ENCODE measurements at places on chromosomes 1 and 21. TPM values are rescaled to one million over a fixed set of nuclear protein-coding genes. Genes with fewer than 3 reads are reported as not detected.

The TFF2 gene
- not detected for total RNA-seq

The MAP1LC3C gene
- not detected for total RNA-seq

The NEXN gene
- total RNA-seq = 0.24 TPM

DNA sequence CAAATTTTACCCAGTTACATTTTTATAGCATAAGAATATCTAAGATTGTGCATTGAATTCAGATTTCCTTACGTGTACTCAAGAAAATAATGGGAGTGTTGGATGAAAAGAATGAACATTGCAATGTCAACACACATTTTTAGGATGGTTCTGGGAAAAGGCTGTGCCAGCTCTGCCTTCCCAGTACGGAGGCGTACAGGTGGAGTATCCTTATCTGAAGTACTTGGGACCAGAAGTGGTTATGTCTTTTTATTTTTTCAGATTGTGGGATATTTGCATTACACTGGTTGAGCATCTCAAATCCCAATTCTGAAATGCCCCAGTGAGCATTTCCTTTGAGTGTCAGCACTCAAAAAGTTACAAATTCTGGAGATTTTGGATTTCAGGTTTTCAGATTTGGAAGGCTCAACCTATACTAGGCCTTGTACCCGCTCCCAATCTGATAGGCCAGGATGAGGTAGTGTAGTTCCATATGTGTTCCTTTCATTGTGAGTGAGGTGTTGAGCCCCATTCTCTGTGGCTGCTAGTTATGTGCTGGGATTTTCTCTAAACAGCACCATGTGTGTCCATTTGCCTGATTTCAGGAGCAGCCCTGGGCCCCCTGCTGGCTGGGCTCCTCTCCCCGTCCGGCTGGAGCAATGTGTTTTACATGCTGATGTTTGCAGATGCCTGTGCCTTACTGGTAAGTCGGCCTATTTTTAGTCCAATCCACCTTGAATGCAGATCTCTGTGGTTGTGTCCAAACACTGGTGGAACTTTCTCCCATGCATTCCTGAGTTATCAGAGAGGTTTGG is 60.8 kb downstream of the SLC37A1 start:
- DNase-seq = no peak

DNA sequence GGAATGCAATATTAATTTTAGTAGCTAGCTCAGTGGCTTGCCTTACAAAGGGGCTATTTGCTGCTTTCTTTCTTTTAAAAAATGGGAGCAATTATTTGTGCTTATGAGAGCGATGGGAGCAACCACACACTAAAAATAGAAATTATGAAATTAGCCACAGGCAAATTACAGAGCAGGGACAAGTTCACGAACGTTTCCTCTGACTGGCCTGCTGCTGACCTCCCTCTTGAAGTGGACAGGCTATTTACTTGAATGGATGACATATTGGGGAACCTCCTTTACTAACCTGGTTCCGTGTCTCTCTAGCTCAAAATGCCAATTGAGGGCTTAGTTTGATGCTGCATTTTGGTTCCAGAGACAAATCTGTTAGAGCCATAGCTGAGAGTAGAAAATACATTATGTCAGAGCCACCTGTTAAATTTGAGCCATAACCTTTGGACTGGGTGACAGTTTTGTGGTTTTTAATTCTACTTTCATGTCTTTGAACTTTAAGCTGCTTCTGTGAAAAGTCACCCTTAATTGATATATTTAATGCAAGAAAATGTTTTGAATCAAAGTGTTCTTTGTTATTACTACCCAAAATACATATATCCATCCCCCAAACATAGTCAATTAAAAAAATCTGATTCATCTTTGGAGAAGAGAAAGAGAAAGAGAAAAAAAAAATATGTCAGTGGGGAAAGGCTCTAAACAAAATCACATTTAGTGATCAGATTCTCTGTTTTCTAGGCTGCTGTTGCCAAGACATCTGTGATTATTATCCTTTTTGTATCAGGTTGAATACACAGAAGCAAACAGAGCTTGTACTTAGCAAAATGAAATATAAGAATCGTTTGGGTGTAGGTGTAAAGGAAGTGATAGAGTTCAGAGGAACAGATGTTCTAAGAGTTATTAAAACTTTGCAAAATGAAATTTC is 351.9 kb downstream of the ADGRL2 start:
- DNase-seq = no peak

GRCh38 chr1:246159279-246160227 is 347.5 kb downstream of the SMYD3 start:
- DNase-seq = no peak

The GUCA2A gene
- total RNA-seq = not detected

DNA sequence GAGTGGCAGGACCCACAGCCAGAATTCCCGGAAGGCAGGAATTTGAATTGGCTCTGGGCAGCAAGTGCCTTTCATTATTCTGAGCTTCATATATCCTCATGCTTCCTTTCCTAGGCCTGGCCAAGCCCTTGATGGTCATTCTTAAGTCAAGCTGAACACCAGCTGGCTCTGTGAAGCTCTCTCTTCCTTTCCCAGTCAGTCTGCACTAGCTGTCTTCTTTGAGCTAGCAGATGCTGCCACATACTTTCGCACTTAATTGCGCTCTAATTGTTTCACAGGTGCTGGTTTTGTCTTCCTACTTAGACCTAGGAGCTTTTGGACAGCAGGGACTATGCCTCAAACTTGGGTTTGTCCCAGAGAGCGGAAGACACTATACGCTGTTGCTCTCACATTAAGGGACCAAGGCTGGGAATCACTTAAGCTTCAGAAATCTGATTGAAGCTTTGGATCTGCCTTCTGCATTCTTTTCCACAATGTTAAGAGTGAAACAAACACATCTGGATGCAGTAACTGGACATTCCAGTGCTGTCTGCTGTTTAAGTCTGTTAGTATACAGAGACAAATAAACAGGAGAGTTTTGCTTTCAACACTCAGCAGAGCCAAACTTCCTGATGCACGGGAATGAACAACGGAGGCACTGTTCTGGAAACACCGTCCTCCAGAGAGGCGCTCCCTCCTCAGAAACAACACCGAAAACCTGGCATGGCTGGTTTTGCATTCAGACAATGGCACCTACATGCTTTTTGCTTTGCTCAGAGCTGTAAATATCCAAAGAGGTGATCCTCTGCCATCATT is 2.2 kb downstream of the TLR5 start:
- DNase-seq = no peak

Data from activated T-helper 1 cell treated with anti-CD3 and anti-CD28 coated beads, Interleukin-12 subunit alpha, Interleukin-12 subunit beta, Interleukin-2, Interleukin-4 antibody, amounts not matched to agents 30 ng/mL and 10 ng/mL and 1 ng/mL, durations not matched to agents 14 hours and 24 hours and 36 hours (primary cell).